Fibroblast of mammary gland (primary cell): ENCODE measurements at places on chromosomes 5 and 9.

DNA sequence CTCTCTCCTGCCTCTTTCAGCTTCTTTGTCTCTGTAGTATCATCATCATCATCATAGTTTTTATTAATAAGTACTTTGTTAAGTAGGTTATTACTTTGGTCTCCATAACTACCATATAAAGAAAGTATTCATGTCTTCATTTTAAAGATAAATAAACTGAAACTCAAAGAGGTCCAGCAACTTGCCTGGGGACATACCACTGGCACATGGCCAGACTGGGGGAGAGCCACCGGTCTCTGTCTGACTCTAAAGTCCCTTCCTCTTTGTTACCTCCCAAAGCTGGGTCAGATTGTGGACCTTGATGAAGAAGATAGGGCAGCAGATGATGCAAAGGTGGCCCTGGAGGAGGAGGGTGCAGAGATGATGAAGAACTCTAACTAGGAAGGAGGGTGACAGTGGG lies 8.5 kb downstream of the CDX1 start:
- no peak for DNase-seq

DNA sequence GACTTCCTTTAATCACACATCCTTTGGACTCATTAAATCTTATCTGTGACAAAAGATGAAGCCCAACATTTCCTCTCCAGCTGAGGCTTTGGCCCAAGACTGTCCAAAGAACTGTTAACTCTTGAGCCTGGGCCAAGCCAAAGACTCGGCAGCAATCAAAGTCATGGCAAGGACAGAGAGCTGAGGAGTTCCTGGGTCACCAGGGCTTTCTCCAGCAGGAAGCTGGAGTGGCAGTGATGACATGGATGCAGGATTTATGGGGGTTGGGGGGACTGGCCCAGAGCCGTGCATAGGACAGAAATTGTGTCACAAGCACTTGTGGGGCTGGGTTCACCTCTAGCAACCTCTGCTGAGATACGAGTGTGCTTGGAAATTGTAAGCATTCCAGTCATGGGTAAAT lies 440.3 kb downstream of the PLK2 start:
- no peak for DNase-seq

GRCh38 chr9:112065806-112066606 lies 109.1 kb downstream of the SUSD1 start:
- DNase-seq, result peak; percentile 89

DNA sequence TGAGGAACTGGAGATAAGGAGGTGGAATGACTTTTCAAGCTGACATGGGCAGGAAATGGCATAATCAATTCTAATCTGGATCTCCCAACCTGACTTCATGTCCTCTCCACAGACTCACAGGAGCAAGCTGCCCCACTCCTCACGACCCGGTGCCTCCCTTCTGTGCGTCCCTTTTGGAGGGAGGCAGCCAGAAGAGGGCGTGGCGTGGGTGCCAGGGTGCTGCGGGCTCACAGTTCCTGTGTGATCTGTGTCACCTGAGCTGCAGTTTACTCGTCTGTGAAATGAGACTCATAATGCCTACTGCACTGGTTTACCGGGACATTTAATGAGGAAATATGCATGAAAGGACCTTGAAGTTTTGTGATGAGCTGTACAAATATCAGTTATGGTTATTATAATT lies 207.4 kb downstream of the DAB2IP start:
- DNase-seq, result no peak

GRCh38 chr9:131091352-131091992 lies 4.9 kb upstream of the AIF1L start:
- no peak for DNase-seq

DNA sequence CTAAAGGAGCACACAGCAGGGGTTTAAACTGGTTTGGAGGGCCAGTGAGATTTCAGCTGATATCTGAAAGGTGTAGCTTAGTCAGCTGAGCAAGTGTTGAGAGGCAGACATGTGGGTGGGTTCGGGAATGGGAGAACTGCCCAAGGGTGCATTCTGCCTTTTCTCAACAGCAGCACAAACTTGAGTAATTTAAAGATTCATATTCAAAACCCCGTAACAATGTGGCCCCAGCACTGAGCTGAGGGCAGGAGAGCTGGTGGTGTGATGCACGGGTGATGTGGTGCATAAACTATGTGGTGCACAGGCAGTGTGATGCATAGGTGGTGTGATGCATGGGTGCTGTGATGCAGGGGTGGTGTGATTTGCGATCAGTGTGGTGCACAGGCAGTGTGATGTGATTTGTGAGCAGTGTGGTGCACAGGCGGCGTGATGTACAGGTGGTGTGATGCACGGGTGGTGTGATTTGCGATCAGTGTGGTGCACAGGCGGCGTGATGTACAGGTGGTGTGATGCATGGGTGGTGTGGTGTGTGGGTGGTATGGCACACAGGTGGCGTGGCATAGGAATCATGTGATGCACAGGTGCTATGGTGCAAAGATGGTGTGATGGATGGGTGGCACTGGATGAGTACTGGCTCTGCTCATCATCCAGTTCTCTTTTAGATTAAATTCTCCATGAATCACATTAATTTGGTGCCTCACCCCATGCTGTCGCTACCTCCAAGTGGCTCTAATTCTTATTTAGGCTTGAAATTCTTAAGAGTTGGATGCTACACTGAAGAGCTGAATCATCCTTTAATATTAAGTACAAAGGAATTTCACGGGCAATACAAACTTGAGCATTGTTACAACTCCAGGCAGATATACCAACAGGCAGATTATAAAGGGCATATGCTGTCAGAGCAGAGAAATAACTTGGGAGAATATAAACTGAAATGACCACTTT lies 53.6 kb downstream of the DAP start:
- peak; percentile 42 for DNase-seq

- no peak for DNase-seq
Measured at GRCh38 chr5:34034534-34035327, 8.3 kb downstream of the C1QTNF3 start.

GRCh38 chr5:119417891-119418605 lies 34.2 kb upstream of the HSD17B4 start:
- peak; percentile 69 for DNase-seq

DNA sequence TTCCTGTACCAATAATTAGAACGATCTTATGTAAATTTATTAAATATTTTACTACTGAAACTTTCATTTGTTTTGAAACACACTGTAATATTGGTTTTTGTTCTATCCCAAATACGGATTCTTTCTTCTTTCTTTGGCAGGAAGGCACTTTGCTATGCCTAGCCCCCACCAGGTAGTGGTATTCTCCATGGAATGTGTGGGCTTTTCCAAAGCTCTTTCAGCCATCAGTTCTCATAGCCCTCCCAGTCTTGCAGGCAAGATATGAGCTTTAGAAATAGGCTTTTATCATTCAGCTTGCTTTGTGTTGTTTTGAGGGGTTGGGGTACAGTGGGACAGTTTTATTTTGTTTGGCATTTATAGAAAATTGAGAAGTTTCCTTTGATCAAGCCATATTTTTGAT lies 107.5 kb downstream of the DMXL1 start:
- DNase-seq, result no peak

GRCh38 chr9:129275626-129276247 lies 97.7 kb upstream of the IER5L start:
- no peak for DNase-seq

DNA sequence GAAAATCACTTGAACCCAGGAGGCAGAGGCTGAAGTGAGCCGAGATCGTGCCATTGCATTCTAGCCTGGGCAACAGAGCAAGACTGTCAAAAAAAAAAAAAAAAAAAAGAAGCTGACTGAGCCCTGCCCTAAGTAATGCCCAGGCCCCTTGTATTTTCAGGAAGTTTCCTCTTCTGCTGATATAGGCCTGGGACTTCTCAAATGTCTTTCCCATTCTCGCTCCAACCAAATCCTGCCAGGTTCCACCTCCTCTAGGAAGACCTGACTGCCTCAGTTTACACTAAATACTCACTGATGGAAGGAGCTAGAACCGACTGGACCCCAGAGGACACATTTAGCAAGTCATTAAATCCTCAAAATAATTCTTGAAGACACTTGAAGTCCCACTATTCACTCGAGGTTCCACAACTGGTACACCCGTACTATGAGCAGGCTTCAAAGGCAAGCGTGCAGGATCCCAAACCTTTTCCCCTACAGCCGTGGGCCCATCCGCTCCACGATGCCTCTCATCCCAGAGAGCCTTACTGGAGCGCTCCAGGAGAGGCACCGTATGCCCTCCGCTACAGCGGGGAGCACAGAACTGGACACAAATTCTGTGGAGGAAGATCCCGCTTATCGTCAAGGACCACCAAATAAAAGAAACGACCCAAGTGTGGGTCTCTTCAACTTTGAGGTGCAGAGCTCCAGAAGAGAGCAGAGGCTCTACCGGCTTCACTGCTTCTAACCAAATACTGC lies 676 bp downstream of the NOL6 start:
- no peak for DNase-seq

DNA sequence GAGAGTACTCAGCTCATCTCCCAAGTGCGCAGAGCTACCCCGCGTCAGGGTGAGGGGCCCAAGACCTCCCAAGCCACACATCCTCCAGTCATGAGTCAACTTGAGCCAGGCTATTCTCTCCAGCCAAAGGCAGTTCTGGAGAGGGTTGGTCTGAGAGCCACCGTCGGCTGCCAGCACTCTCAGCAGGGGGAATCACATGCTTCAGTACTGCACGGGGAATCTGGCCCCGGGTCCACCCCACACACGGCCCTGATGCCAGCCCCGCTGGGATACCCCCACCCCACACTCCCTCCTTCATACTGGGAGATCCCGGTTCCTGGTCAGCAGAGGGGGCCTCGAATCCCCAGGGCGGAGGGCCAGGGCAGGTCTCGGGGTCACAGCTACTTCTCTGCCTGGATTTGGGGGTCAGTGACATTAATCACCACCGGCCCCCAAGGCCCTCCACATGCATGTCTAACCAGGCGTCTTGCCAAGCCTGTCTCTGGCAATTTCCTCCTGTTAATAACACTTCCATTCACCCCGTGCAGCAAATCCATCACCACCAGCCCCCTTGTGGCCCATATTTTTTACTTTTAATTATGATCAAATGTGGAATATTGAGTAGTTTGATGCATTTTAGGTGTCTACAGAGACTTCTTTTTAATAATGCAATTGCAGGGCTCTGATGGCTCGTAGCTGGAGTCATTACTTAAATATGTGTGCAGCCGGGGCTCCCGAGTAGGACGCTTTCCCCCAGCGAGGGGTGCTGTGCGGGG lies 102.9 kb upstream of the PPP1R26 start:
- DNase-seq, result no peak

DNA sequence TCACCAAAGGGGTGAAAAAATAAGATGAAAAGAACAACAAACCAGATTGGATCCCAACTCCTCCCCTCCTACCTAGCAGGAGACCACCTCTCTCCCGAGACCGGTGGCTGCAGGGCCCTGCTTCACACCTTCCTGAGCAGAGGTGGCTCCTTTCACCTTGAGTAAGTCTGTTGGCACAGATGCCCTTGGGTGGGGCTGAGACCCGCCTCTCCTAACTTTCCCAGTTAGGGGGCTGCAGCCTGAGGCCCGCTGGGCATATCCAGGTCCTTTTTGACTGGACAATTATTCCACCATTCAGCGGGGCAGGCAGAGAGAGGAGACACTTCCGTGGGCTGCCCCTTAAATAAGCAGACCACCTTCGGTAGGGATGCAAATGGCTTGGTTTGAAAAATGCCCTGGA lies 1.3 kb downstream of the SLC25A48 start:
- no peak for DNase-seq

DNA sequence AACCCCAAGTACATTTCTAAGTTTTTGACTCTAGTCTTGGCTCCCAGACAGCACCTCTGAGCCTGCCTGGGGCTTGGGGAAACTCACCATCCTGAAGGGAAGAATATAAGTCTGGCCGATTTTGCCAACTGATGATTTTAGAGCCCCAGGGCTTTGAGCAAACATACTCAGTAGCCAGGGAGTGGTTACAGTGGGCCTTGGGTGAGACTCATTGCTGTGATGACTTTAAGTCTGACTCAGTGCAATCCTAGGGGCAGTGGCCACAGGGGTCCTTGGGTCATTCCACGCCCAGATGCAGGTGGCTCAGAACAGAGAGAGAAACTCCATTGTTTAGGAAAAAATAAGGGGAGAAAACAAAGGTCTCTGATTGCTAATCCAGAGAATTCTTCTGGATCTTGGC lies 312.0 kb upstream of the EDIL3 start:
- peak; percentile 9 for DNase-seq

DNA sequence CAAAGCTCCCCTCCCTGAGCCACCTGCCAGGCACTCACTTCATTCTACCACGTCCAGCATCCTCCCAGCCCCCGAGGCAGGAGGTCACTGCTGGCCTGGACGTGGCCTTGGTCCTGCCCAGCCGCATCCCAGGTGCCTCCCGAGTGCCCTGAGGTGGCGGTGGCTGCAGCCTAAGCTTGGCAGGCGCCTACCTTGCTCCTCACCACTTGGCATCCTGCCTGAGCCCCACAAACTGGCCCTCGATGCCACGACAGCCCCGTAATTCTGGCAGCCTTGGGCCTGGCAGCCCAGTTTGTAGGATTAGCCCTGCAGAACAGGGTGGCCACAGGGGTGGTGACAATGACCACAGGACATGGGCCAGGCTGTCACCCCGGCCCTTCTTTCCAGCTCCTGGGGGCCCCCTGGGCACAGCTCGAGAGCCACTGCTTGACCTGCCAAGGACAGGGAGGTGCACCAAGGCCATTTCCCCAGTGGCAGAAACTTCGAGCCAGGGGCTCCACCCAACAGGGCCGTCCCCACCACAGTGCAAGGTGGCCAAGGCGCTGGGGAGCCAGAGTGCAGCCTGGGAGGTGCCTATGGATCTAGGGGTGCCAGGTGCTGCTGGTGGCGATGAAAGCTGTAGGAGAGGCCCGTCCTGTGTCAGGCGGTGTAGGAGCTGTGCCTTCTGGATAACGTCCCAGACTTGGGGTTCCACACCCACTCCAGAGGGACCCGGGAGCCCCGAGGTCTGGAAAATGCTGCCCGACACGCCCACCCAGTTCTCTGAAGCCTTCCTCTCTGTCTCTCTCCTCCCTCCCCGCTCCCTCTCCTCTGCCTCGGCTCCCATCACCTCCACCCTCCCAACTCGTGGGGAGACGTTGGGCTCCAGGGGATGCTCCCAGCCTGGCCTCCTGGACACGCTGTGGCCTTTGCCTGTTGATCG lies 18.4 kb downstream of the NKD2 start:
- no peak for DNase-seq

DNA sequence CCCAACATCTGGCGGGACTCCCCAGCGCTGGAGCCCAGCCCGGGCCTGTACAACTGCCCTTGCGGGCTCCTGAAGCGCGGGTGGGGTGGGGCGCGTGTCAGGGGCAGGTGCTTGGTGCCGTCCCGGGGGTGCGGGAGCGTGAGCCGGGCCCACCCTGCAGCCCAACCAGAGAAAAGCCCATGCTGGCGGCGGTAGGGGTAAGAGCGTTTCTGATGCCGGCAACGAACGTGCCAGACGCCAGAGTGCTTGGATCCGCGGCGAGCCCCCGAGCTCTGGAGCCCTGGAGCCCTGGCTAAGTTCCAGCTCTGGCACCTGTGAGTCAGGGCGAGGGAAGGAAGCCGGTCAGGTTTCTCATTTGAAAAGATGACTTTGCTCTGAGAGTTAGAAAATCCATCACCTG lies 58.0 kb downstream of the ZNF510 start:
- DNase-seq, result no peak

- DNase-seq, result no peak
Measured at GRCh38 chr5:81239613-81240012, 6.5 kb downstream of the CKMT2 start.

DNA sequence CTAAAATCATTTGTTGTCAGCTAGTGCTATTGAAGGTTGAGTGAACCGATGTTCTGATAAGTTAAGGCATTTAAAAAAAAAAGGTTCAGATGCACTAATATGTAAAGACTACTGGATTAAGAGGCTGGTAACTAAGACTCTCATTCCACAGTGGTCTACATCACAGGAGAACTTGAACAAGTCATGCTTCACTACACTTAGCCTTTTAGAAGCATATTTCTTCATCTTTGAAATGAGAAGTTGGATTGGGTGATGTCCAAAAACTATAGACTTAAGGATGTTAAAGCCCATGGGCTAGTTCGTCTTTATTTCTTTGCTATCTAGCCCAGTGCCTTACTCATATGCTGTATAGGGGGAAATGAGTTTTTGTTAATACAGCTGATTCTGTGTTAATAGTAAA lies 107.2 kb downstream of the NDUFS4 start:
- no peak for DNase-seq
